ENCODE measurements at places on chromosomes 1 and 21.

- no peak for DNase-seq
These were observed 9.9 kb upstream of the CCT8 start for GRCh38 chr21:29083306-29083705.

GRCh38 chr1:210822932-210823331 lies 311.0 kb downstream of the KCNH1 start:
- no peak for DNase-seq

- peak; percentile 35 for DNase-seq
These were observed 1.7 kb downstream of the F5 start for GRCh38 chr1:169584483-169585144.

GRCh38 chr1:22932803-22933470 lies 39.7 kb downstream of the LACTBL1 start:
- no peak for DNase-seq

DNA sequence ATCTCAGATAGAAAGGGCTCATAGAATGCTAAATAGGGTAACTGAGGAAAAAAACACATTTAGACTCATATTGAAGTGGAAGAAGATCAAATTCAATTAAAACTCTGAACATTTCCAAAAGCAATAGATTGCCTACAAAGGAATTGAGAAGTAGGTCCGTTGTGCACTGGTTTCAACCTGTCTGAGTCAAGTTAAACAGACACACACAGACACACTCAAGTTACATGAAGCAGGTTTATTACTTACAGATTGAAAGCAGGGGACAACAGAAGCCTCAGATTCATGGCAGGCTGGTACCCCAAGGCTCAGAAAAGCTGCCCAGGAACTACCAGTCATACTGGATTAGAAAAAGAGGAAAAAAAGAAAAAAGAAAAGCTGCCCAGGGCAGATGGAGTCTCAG lies 20.7 kb upstream of the S100A2 start:
- DNase-seq = no peak

DNA sequence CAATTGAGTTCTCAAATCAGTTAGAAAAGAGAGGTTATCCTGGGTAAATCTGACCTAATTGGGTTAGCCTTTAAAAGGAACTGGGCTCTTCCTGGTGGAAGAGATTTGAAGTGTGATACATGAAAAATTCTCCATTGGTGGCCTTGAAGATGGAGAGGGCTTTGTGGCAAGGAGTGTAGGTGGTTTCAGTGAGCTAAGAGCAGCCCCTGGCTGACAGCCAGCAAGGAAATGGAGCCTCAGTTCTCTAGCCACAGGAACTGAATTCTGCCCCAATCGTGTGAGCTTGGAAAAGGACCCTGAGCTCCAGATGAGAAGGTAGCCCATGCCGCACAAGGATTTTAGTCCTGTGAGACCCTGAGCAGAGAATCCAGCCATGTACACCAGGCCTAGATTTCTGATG lies 12.7 kb upstream of the HYI start:
- no peak for DNase-seq

DNA sequence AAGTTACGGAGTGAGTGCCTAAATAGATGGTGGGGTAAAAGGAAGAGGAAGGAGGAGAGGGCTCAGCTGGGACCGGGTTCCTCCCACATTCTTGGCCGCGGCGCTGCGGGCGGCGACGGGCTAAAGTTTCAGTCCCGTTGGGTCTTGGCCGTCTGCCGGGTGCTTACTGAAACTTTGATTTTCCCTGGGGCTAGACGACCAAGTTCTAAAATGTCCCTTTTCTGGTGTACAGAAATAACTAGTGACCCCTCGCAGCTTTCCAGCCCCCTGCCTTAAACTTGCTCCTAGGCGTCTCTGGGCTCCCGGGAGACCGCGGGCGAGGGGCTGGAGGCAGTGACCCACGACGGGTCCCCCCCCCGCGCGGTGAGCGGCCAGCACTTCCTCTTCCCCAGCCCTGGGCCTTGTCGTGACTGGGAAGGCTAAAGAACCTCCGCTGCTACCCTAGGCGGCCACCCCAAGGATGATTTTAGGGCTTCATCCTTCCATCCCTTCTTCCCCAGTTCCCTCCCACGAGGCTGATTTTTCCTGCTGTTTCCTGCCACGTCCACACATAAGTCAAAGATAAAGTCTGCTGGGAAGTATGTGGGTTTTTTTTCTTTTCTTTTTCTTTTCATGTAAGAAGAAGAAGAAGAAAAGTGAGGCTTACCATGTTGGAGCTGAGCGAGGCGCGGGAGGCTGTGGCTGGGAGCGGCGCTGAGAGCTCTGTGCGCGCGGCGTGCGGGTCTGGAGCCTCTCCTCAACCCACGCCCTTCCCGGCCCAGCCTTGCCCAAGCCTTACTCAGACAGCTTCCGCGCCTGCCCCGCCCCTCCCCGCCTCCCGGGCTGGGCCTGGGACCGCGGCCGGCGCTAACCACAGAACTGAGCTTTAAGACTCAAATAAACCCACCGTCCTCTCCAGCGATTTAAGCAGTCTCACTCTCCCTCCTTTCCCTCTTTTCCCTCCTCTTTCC lies at the start of gene S100A11:
S100A11 (minus strand) TSS at position 738 of the 950 bp plus-strand sequence; CDS start at position 649, 89 bp downstream.
- DNase-seq = peak; percentile 89

GRCh38 chr21:42414928-42415769 lies 11.4 kb downstream of the UBASH3A start:
- DNase-seq = peak; percentile 94
